NCI-H2029 (cell line): ENCODE measurements at places on chromosomes 3 and 15.

DNA sequence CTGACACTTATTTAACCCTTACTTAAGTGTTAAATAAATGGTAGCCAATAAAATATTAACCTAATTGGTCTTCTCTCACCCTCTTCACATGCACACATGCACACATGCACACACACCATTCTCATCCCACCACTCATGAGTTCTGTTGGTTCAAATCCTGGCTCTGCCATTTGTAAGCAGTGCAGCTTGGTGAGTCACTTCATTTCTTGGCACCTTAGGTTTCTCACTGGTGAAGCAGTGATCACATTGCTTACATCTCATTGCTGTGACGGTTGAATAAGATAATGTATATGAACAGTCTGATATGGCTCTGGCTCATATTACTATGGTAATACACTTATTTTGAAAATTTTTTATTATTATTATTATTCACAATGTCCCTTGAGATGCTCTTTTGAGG is 33.8 kb downstream of the RIOX2 start:
- DNase-seq: no peak

GRCh38 chr3:82363131-82363530 is 601.7 kb upstream of the GBE1 start:
- no peak for DNase-seq

- no peak for DNase-seq
These were observed 24.9 kb downstream of the TSPAN3 start for GRCh38 chr15:77045985-77046384.

DNA sequence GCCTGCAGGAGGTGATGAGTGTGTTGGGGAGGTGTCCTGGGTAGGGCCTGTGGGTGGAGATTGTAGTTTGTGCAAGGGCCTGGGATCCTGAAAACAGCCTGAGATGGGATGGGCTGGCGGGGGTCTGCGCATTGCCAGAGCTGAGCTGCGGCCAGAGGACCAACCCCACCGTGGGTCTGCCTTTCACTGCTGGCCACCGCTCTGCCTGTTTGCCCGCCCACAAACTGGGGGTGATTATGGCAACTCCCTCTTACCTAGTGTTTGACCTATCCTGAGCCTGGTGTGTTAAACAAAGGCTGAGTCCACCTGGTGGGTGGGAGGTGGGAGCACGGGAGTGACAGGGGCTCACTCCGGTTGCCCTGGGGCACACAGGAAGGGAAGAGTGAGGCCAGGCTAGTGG is 9.8 kb downstream of the ABTB1 start:
- no peak for DNase-seq

- DNase-seq: no peak
These were observed 100.8 kb downstream of the SLCO3A1 start for GRCh38 chr15:91954292-91954691.

DNA sequence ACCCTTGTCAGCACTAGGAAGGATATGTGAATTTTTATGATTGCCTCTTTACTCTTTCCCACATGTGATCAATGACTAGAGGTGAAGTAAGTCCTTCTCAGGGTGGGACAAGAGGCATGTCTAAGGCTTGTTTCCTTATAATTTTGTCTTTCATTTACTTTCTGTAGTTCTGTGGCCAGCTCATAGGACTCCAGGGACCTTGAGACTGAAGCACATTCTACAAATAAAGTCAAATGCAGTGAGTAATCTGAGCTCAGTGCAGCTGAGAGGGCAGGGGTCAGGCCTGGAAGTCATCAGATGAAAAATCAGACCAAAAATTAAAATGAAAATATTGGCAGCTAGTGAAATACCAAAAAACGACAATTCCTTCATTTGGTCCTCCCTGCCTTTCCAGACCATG is 424.7 kb upstream of the THBS1 start:
- DNase-seq: no peak

- no peak for DNase-seq
These were observed 1.9 kb downstream of the TCF12 start for GRCh38 chr15:56920367-56920627.

- no peak for DNase-seq
These were observed 56.9 kb upstream of the HERC1 start for GRCh38 chr15:63890617-63891016.
